ENCODE measurements at places on chromosomes 1 and 21.
A peak's percentile ranks its signal among the peaks of the same experiment; 100 is the strongest.

GRCh38 chr21:46435786-46436227 is 22.9 kb upstream of the DIP2A start:
- no peak for DNase-seq

DNA sequence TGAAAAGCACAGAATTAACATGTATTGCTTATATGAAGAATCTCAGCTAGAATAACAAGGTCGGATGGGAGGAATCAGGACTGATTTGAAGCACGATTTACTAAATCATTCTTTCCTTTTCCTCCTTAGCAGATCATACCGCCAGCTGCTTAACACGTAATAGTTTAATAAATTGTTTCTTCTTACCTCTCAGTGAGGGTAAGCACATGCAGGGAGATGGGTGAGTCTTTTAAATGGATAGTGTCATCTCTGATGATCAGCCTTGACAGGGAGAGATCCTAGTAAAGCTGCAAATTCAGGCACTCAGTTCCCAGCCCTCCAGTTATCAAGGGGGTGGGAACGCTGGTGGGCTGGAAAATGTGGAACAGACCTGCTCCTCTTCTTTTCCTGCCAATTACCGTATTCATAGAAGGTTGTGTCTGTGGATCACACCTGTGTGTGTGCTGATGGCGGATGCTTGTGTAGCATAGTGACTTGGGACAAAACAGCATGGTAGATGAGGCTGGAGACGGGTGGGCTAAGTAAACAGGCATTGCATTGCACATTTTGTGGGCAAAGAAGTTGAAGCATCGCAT is 30.7 kb downstream of the NTPCR start:
- no peak for DNase-seq

DNA sequence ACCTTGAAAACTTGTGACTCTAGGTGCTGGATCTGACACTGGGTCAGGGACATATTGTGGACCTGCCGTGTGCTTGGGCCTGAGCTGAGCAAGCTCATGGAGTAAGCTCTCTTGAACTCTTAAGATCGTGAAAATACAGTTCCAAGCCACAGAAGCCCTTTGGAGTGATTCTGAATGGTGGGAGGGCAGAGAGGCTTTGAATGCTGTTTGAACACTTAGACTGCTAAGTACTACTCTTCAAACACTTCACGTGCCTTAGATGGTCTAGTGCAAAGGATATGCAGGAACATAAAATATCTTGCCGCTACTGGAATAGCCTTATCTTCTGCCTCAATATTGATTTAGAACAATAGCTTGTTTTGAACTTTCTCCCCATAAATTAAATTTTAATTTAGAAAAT is 21.6 kb downstream of the ROR1 start:
- DNase-seq, result no peak

DNA sequence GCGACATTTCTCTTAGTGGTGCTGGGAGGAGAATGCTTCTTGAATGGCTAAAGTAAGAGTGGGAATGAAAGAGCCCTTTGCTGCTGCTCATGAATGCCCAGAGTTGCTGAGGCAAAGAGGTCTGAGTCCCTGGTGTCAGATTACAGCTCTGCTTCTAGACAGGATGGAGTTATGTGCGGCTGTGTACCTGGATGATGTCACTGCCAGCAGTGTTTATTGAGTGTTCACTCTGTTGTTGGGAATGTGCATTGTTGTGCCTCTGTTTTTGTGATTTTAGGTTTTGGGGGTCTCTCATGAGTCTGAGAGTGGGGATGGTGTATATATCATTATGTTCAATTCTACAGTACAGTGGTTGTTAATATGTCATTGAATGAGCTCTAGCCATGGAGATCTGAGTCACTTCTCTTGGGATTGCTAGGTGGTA is 2.7 kb downstream of the CDC14A start:
- DNase-seq, result no peak

DNA sequence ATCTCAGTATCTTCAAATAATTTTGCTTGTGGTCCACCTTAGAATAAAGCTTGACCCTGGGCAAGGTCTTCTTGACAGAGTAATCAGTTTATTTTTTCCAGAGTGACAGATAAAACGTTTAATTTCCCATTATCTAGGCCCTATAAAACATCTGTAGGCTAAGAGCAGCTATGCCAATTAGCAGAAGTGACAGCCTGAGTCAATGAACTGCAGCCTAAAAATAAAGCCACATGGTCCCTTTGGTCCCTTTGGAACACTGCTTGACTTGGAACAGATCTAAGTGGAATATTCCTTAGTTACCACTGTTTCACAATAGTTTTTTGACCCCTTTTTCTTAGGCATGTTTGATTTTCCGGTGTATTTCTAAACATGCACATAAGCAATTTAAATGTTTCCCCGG is 6.3 kb upstream of the RGS13 start:
- no peak for DNase-seq

DNA sequence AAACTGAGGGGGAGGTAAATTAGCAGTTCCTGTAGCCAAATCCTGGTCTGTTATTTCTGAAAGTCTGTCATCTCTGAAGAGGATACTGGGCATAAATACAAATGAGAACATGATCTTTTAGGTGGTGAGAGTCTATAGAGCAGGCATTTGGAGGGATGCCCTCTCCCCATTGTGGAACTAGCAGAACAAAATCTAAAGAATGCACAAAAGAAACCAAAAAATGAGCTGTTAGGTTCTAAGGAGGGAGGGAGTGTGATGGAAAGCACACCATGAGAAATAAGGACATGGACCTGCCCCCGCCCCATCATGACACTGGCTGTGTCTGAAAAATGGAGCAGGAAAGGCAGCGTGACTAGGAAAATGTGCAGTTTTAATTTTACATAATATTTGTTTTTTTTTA is 262.0 kb downstream of the KIF26B start:
- no peak for DNase-seq

- no peak for DNase-seq
Observed at GRCh38 chr1:117783606-117784396, 145.6 kb downstream of the GDAP2 start.

DNA sequence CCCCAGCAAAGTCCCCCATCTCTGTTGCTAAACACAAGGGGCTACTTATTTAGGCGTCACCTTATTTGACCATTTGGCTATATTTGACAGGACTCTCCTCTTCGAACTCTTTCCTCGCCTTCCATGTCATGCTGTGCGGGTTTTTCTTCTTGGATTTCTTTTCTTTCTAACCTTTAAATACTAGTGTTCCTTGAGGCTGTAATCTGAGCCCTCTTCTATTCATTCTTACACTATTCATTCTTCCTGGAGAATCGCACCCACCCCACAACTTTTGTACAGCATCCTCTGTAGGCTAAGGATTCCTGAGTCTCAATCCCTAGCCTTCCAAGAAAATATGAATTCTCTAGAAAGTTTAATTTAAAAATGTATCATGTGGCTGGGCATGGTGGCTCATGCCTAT is 61.7 kb upstream of the C1orf115 start:
- no peak for DNase-seq

GRCh38 chr1:36327421-36328087 is 4.1 kb upstream of the EVA1B start:
- DNase-seq, result no peak

- peak; percentile 75 for DNase-seq
Observed at GRCh38 chr1:94335950-94336349, 82.2 kb upstream of the ABCD3 start.

GRCh38 chr21:46182548-46183336 is 1.5 kb downstream of the SPATC1L start:
- no peak for DNase-seq

GRCh38 chr1:13775916-13776315 is 75.9 kb downstream of the PRDM2 start:
- no peak for DNase-seq

DNA sequence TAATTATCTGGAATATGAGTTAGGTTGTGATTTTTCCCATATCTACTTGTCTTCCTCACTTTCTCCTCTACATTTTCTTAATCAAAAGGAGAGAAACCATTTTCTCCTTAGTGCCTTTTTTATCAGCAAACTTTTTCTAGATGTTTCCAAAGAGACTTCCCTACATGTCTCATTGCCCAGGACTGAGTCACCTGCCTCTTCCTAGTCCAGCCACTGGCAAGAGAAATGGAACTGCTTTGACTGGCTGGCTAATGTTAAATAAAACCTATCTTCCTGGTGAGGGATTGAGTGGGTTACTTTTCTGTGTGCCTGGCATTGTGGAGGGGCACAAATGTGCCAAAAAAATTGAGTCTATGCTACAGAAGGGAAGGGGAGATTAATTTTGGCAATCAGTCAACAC is 52.1 kb upstream of the CD5L start:
- no peak for DNase-seq

DNA sequence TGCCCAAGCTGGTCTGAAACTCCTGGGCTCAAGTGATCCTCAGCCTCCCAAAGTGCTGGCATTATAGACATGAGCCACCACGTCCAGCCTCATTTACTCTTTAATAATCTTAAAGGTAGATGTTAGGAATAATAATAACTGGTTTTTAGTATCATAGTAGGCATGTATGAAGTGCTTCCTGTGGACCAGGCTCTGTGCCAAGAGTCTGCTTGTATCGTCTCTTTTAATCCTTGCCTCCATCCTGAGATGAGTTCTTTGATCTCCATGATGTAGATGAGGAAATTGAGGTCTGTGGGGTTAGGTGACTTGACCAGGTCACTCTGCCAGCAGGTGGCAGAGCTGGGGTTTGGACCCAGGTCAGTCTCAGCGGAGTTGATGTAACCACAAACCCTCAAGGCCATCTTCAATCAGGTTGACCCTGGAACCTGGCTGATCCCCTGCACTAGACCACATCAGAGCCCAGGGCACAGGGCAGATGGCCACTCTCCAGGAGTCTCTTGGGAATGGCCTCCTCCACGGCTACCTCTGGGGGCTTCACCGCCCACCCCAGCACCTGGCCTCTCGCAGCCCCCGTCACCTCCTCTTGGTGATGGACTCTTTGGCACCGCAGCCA is 11.3 kb downstream of the EFHD2 start:
- no peak for DNase-seq

GRCh38 chr1:53315456-53316423 is 12.1 kb downstream of the LRP8 start:
- DNase-seq, result peak; percentile 50

DNA sequence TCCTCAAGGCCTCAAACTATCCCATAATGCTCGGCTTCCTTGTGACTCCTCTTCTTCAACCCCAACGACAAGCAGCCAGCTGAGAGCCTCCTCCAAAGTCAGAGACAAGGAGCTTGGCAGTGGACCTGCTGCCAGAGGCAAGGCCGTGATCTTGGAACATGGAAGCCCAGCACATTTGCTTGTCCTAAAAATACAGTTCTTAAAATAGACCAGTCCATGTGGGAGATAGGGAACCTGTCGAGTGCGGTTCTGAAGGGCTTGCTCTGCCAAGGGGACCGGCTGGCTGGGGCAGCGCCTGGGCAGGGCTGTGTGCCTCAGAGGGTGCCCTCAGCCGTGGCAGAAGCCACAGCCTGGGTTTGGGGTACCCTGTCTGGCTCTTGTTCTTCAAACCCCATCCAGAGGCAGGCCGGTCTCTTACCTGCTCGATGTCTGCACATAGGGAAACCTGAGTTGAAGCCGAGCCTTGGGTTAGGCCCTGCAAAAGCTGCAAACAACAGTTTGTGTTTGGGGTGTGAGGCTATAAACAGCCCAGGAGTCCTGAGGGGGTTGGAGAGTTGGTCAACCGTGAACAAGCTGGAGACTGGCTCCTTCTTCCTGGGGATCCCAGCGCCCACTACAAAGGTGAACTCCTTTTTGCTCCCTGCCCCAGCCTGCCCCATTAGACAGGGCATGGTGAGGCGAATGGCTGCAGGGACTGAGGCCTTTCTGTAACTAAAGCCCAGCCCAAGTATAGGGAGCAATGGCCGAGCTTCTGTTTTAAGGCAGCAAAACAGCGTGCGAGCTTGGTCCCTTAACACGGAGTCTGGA is 228.8 kb downstream of the CAMTA1 start:
- DNase-seq, result no peak

DNA sequence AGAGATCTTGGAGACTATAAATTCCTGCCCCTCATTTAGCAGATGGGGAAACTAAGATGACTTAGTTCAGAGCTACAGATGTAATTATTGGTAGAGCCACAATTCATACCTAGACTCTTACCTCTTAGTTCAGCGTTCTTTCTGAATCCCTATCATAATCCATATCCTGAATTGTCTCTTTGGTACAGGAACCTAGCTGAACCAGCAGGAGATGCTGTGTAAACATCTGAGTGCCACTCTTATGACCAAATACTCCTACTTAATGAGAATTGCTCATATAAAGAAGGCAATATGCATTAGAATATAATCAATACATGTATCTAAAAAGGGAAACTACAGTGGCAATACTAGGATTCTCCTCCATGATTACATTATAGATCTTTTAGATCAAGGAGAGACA is 459.0 kb downstream of the SIPA1L2 start:
- no peak for DNase-seq

- no peak for DNase-seq
Observed at GRCh38 chr1:59285691-59286090, 11.2 kb upstream of the FGGY start.

GRCh38 chr1:219550201-219550600 is 62.7 kb downstream of the ZC3H11B start:
- peak; percentile 69 for DNase-seq

DNA sequence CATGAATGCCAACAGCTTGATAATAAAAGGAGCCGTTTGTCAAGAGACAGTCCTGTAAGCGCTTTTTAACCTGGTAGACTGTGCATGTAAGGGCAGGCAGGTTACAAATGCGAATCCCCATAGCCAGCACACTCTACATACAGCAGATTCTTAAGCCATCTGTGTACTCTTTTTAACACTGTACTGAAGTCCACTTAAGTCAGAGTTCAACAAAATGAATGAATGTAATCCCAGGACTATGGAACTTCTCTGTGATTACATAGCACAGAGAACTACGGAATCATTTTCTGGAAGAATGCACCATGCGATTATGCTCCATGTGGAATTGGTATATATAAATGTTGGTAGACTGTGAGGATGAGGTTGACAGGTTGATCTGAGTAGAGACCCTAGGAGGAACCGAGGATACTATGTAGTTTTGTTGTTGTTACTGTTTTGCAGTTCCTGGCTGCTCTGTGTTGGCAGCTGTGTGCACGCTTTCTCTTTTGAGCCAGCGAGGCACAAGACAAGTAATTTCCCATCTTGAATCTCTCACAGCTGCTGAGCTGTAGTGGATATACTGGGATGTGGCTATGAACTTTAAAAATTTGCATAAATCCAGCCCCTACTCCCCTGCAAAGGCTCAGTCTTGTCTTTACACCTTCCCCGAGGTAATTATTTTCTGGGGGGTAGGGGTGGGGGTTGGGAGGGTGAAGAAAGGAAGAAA is 21.9 kb downstream of the LRRC8D start:
- DNase-seq, result no peak

DNA sequence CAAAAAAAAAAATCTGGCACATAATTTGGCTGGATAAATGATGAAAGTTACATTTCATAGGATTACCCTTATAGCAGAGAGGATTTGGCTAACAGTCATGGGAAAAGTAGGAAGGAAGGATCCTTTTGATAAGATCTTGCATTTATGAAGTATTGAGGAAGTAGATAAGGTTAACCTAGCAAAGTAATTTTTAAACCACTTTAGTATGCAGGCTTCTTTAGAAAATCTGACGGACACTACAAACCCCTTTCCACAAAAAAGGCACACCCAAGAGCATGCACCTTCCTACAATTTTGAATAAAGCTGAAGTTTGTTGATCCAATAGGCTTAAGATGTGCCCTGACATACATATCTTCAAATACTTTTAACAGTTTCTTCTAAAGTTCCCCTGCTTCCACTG is 275.2 kb downstream of the GRIK1 start:
- DNase-seq, result no peak
